ENCODE measurements at places on chromosomes 1 and 21.

- no peak for DNase-seq
Observed at GRCh38 chr1:182196897-182197870, 135.7 kb upstream of the ZNF648 start.

DNA sequence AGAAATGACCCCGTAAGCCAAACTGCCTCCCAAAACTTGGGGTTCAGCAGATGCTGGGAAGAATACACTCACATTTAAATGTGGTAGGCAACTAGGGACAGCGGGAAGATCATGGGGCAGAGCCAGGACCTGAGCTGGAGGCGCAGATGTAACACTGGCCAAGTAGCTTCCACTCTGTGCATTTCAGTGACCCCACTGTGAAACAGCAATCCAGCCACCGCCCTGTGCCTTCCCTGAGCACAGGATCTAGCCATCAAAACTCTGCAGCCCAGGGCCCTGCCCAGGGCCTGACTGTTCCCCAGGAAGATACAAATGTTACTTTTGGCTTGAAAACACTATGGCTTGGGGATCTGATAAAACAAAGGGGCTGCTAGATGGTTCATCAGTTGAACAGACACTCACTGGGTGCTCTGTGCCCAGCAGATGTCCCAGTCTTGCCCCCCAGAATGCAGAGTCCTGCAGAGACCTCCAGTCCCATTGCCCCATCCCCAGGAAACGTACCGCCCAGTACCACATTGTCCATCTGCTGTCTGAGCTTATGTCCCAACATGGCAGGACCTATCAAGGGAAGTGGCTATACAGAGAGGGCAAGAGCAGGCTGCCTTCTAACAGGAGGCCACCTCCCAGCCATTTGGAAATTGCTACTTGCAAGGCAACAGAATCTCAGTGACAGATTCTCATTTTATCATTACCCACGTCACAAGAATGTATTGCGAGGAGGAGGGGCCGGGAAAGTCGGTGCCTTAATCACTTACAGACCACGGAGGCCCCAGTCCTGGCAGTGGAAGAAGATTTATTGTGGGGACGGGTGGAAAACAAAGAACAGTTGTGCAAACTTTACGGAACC, 124.0 kb downstream of the DMRTB1 start:
- no peak for DNase-seq

- DNase-seq = no peak
Observed at GRCh38 chr21:41852151-41852928, 26.8 kb downstream of the PRDM15 start.

GRCh38 chr1:221440658-221441057, 301.2 kb downstream of the DUSP10 start:
- peak; percentile 14 for DNase-seq

GRCh38 chr1:7847599-7847998, 5.3 kb downstream of the UTS2 start:
- DNase-seq = no peak

DNA sequence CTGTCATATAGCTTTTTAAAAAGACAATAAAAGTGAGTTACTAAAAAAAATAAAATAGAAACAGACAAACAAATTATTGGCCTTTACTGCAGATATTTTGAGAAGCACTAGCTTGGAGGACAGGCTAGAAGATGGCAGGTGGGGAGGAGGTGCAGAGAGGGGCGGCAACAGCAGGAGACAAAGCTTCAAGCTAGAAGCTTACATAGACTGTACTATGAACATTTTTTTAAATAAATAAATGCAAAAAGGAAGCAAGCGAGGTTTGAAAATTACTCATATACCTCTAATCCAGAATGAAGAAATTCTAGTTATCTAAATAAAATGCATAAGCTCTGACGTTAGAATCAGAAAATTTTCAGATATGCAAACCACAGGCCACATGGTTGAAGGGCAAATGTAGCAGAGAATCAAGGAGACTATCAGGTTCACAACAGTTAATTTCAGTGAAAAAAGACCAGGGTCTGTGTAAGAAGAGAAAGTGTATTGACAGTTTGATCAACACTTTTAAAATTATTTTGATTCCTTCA, 54.9 kb downstream of the NRIP1 start:
- DNase-seq = no peak

Data from NCI-H1417 (cell line).